ENCODE measurements at places on chromosomes 12 and 14.

- DNase-seq: no peak
These were observed 221.9 kb upstream of the FOXN3 start for GRCh38 chr14:89638891-89639290.

DNA sequence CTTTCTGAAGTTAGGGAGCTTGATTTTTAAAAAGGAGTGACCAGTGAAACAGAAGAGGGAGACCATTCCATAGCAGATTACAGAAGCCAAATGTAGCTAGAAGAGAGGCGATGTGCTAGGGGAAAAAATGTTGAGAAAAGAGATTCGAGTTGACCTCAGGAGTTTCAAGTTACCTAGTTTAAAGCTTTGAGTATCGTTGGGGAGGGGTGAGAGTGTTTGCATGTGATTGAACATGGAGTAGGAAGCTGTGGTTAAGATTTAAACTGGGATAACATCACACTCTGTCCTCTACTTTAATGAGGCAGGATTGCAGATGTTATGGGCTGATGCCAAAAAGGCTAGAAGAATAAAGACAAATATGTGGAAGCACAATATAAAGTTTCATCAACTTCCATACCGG lies 3.7 kb downstream of the LETMD1 start:
- DNase-seq: no peak

- DNase-seq: no peak
These were observed 24.8 kb downstream of the CLSTN3 start for GRCh38 chr12:7154901-7155470.

- DNase-seq: no peak
These were observed 9.2 kb downstream of the KMT2D start for GRCh38 chr12:49051373-49051764.

DNA sequence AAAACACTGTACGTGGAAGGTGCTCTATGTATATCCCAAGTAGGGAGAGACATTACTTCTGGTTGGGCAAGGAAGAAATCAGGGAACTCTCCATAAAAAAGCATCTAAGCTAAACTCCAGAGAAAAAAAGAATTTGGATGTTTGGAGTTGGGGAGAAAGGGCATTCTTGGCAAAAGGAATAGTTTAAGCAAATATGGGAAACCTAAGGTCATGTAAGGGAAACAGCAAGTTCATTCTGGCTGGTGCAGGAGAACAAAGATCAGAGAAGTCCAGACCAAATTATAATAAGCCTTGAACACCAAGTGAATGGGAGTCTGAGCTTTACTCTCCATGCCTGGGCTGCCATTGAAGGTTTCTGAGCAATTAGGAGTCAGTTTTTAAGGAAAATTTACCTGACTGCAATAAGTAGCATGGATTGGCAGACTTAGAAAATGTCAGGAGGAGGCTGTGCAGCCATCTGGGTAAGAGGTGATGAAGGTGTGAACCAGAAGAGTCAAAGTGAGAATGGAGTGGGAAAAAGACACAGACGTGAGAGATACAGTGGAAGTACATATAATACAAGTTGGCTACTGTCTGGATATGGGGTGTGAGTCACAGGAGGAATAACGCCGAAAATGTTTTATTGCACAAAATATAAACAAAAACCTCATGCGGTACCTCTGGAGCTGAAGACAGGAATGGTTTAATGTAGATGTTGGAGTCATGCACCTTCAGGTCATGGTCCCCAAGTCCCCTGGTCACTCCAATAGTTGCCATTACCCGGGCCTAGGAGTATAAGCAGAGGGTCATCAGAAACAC lies 222.6 kb downstream of the MON2 start:
- no peak for DNase-seq
